ENCODE measurements at places on chromosomes 7 and 10.
A peak's percentile ranks its signal among the peaks of the same experiment; 100 is the strongest.

DNA sequence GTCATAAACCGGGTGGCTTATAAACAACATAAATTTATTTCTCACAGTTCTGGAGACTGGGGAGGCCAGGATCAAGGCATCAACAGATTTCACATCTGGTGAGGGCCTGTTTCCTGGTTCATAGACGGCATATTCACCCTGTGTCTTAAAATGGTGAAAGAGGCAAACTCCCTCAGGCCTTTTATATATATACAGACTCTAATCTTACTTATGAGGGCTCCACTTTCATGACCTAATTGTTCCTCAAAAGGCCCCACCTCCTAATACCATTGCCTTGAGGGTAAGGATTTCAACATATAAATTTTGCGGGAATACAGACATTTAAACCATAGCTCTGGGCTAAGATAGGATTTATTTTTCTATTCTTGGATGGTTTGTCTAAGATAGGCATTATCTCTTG is 187.2 kb downstream of the PPP1R3A start:
- no peak for DNase-seq

GRCh38 chr10:8211631-8212030 is 157.1 kb downstream of the GATA3 start:
- no peak for DNase-seq

DNA sequence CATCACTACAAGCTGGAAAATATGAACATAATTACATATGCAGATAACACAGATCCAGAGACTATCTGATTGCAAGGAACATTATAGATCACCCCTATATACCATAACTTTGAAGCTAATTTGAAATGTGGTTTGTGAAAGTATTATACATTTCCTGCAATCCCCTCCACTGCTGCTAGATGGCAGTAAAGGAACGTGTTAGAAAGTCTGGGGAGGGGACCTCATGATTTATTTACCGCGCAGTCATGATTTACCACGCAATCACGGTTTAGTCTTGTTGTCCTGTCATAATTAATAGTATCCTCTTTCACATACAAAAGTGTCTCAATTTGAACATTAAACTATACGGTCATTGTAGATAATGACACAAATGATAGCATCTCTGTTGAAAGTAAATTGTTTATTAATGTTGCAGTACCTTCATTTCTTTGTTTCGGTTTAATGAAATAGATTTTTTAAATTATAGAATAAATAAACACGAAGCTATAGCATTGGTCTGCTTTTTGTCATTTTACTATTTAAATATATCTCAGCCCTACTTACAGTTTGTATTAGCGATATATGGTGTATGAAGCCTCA is 145.3 kb upstream of the PRSS1 start:
- no peak for DNase-seq

GRCh38 chr7:107902381-107902780 is 11.4 kb downstream of the DLD start:
- DNase-seq: no peak

DNA sequence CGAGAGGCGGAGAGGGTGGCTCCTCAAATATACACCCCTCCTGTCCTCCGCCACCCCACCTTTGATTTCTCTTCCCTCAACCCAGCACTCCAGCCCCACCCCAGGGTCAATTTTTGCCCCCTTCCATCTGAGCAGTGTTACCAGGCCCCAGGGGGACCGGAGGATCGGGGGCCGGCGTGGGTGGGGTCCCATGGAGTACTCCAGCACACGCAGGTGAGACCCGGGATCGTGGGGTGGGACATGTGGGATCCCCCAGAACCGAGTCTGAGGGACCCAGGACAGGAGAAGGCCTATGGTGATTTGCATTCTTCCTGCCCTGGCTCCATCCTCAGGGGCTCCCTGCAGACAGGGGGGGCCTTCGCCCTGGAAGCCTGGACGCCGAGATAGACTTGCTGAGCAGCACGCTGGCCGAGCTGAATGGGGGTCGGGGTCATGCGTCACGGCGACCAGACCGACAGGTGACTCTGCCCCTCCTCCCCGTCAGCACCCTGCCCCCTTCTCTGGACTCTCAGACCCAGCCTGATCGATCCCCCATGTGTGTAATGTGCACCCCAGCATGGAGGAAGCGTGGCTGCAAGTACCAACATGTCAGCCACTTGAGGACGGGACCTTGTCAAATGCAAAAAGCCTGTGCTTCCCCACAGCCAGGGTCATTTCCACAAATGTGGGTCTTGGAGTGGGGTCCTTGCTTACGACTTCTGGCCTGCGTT is 744 bp downstream of the TRIP6 start:
- DNase-seq: no peak

DNA sequence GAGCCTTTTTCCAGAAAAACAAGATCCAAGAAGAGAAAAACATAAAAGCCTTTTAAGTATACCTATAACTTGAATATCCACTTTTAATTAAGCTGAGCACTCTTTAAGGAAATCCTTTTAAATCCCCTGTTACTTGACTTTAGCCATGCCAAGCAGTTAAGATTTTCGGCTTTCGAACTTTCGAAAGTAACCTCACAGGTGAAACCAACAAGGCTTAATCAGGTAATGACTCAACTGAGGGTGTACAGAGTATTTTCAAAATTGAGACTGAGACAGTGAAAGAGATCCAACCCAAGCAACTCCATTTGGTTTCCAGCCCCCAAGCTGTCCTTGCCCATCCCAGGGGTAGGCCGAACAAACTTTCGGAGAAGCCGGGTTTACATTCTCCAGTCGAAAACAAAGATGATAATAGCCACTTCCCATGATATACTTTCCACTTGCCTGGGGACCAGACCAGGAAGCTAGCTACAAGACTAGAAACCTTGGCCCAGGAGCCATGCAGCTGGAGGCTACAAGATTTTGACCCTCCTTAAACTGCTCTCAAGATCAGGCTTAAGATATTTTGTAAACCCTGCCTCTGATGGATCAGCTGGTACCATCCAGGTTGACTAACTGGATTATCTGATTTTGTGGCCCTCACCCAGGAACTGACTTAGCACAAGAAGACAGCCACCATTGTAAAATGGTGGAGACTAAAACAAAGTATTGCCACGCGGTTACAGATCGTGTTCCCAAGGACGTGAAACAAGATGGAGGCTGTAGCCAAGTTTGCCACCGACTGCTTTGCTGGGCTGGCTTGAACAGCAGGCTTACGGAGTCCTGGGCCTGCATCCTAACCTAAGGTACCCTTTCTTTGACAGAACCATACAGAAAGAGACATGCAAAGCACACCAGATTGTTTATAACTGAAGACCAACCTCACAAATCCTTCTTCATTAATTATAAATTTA is 32.3 kb downstream of the C1GALT1 start:
- DNase-seq: no peak

GRCh38 chr10:76581506-76582256 is 1055.9 kb downstream of the KCNMA1 start:
- DNase-seq: no peak

- DNase-seq: no peak
Measured at GRCh38 chr7:24820730-24821044, 63.4 kb upstream of the GSDME start.

GRCh38 chr10:116780691-116781205 is 38.4 kb upstream of the HSPA12A start:
- DNase-seq: no peak

GRCh38 chr10:75959209-75959608 is 527.8 kb downstream of the LRMDA start:
- no peak for DNase-seq

GRCh38 chr7:794671-795329 is 37.5 kb upstream of the SUN1 start:
- no peak for DNase-seq

- DNase-seq: peak; percentile 85
Measured at GRCh38 chr7:105652359-105652993, 71.2 kb upstream of the EFCAB10 start.

Data from right forelimb (tissue), 1 donor.